ENCODE measurements at places on chromosomes 2 and 18.
A peak's percentile ranks its signal among the peaks of the same experiment; 100 is the strongest.

- DNase-seq, result no peak
Observed at GRCh38 chr2:129702416-129703176, 276.9 kb upstream of the RAB6C start.

- DNase-seq, result no peak
Observed at GRCh38 chr18:54900290-54900689, 59.0 kb downstream of the CCDC68 start.

DNA sequence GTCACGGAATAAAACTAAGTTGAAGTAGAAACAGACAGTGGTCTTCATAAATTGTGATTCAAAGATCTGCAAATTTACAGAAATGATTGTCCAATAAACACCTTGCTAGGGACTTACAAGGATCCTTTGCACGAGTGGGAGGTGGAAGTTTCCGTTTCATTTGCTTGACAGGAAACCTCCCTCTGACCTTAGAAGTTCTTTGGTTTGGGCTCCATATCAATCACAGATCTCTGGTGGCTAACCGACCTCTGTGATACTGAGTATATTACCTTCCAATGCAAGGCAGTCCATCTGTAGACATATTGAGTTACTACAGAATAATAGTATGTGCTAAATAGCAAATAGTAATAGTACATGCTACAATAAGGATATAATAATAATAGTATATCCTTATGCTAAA lies 33.7 kb upstream of the RNF152 start:
- DNase-seq, result no peak

DNA sequence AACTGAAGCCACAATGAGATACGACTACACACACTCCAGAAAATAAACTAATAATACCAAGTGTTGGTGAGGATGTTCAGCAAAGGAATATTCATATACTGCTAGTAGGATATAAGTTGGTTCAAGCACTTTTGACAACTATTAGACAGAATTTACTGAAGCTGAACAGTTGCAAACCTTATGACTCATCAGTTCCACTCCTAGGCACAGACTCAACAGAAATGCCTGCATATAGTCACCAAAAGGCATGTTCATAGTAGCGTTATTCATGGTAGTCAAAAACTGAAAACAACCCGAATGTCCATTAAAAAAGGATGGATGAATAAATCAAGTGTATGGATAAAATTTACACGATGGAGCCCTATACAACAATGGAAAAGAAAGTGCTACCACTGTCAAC lies 232.0 kb downstream of the ANAPC1 start:
- DNase-seq, result no peak

DNA sequence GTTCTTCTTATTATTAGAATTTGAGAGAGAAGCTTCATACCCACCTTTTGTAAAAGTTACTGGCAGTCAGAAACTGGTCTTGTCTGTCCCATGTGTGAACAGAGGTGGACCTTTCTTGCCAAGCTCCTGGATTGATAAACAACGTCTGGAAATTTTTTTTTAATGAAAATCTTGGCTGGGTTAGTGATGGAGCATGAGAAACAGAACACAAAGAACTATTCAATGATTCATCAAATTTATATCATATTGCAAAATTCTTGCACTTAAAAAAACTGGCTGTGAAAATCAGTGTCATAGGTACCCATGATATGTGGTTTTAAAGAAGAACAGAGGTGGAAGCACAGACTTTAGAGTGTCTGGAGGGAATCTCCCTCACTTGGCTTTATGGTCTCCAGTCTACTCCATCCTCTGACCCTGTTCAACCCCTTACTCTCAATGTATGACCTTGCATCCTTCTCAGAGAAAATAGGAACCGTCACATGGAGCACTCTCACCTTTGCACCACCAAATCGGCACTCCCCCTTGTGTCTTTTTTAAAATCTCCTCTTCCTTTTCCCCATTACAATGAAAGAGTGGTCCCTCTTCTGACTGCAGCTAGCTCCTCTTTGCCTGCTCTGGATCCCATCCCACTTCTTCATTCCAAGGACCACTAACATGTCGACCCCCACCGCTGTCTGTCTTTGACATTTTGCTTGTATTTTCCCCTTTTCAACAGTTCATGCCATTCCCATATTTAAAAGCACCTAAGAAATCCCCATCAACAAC lies 58.2 kb downstream of the COPS8 start:
- no peak for DNase-seq

GRCh38 chr2:238338710-238339394 lies 18.5 kb downstream of the TRAF3IP1 start:
- no peak for DNase-seq

GRCh38 chr2:180122874-180123273 lies 115.8 kb upstream of the CWC22 start:
- DNase-seq, result no peak

GRCh38 chr2:41878716-41879234 lies 169.0 kb upstream of the PKDCC start:
- no peak for DNase-seq

- DNase-seq, result no peak
Observed at GRCh38 chr2:78701546-78701945, 324.0 kb upstream of the REG3G start.

GRCh38 chr18:23363865-23364570 lies 89.1 kb upstream of the RIOK3 start:
- no peak for DNase-seq

DNA sequence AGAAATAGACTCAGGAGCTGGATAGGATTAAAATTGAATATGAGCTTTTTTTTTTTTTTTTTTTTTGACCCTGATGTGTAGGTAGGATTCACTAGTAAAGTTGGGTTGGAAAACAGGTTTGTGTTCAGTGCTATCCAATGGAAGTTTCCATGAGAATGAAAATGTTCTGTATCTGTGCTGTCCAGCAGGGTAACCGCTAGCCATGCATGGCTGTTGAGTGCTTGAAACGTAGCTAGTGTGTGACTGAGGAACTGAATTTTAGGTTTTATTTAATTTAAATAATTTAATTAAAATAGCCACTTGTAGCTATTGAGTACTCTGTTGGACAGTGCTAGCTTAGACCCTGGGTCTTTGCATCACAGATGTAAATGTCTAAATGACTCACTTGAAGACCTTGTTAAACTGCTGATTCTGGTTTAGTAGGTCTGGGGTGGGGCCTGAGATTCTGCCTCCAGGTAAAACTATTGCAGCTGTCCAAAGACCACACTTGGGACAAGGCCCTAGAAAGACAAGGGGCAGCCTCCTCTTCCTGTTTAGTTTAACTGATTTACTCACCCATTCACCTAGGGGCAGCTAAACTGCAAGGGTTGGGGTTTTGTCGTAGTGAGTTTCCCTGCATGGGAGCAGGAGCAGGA lies 84.7 kb upstream of the STON1 start:
- DNase-seq, result no peak

- no peak for DNase-seq
Observed at GRCh38 chr2:96870626-96871255, 861 bp upstream of the SEMA4C start.

DNA sequence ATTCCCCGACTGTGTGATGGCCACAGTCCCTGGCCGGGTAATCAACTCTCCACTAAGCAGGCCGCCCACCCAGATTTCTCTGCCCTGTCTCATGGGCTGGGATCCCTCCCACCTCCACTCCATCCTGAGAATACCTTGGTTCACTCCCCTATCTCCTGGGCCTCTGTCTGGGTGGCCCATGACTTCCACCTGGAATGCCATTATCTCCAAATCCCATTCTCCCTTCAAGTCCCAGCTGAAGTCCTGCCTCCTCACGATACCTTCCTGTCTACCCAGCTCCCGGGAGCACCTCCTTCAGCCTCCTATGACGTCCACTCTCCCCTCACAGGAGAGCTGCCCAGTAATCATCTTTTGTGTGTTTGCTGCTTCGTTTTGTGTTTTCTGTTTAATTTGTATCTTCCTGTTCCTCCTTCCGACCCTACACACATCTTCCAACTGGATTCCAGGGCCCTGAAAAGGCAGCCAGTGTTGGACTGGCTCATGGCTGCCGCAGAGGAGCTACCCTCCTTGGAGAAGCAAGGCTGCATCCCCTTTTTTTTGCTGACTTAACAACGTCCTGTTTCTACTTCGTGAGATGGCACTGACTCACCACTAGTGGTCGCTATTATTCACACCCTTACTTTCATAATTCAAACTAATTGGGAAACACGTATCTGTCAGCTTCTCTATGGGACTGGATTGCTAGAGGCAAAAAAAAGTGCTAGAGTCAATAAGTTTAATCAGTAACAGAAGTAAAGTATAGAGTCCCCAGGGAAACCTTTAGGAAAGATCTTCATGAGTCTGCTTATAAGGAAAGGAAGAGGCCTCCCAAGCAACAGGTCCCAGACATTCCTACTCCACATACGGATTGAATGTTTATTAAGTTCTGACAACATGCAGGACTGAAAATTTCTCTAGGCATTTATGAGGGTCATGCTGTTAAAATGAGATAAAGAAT lies 171.9 kb upstream of the GATA6 start:
- no peak for DNase-seq

DNA sequence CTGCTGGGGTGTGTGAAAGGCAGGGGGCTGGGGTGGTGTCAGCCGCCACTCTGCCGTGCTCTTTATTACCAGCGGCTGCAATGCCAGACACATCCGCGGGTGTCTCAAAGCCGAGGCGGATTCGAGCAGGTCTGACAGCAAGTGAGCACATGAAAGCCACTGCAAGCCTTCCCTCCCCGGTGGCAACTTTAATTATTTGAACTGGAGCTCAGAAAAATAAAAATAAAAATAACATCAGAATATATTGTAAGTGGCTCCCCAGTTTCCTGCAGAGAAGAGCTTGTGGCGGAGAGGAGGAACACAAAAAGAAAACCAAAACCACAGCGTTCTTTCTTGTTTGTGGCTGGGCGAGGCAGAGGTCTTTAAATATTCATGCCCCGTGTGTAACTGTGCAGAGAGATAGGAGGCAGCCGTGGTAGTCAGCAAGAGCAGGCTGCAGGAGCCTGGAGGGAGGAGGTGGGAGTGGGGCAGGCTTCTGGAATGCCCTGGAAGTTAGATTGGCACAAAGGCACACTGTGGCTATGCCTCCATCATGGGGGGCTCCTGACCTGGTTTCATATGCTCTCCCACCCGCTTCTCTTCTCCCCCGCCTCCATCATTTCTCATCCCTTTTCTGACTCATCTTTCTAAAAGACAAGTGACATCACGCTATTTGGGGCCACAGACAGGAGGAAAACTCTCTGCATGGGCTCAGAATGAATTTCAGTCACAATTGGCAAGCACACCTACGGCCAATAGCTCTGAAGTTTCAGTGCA lies 199.8 kb downstream of the CLIP4 start:
- DNase-seq, result no peak

DNA sequence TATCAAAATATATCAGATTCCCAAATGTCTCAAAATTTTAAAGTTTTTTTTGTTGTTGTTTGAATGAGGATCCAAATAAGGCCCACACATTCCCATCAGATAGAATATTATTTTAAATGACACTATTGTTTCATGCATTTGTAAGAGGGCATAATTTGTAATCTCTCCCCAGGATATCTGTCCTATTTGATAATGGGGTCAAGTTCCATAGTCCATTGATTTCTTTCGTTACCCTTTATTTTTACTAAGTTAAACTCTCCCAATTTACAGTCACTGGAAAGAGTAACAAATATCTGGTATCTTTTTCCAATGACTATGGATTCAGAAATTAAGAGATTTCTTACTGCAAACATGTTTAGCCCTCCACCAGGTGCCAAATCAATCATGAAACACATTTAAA lies 32.4 kb downstream of the INO80C start:
- DNase-seq, result no peak

DNA sequence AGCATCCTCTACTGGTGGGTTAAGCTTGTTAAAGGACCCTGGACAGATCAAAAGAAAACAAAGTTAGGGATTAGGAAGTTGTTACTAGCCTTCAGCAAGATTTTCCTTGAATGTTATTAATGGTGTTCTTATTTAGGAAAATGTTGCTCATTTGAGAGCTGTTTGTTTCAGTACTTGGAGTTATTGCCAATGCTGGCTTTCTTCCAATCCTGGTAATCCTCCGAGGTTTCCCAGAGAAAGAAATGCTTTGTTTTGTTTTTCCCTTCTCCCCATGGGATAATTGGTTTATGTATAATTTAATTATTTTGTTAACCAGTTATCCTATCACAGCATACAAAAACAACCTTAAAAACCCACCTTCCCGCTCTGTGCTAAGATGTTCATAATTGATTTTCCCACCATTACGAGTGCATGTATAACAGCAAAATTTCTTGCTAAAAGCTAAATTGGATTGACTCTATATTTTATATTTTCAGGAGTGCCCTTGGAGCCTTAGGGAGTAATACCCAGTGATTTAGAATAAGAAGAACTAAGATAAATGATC lies 79.8 kb downstream of the MGAT5 start:
- DNase-seq, result no peak

DNA sequence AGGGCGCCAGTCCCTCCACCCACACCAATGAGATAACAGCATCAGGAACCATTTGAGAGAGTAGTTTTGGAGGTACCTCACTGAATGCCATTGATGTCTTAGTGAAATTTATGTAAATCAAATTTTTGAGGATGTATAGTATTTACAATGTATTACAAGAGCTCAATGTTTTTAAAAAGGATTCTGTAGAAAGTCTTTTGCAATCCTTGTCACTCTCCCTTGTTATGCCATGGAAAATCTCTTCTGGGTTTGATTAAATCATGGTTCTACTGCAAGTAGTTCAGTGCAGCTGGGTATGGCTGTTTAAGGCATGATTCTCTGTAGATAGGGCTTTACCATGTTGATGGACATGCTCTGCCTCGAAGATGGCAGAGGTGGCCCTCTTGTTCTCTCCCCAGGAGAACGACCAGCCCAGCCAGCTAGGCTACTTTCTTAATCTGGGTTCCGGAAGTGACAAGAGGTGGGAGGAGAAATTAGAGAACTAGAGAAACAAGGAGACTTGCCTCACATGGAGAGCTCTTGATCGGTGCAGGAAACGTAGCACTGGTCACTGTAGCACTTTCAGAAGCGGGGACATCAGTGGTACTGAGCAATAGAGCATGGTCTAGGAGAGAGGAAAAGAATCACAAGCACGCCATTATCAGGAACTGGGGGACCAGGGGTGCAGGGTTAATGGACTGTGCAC lies 202.7 kb downstream of the CLIP4 start:
- no peak for DNase-seq

- DNase-seq, result no peak
Observed at GRCh38 chr2:48527226-48527885, 2.6 kb upstream of the STON1 start.

DNA sequence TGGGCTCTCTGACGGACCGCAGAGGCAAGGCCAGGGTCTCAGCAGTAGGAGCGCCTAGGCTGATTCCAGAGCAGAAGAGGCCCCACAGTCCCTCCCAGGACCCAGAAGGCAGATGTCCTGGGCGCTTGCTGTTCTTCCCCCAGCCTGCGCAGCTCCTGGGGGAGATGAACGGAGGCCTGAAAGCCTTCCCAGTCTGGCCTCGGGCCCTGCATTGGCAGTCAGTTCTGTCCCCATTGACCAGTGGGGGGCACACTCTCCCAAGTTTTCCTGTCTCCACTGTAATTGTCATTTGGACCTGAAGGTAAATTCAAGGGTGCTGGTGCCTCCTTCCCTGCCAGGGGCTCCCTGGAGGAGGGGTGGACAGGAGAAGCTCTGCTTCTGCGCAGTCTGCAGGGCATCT lies 345.7 kb downstream of the CYP26B1 start:
- peak; percentile 53 for DNase-seq

GRCh38 chr18:76275727-76276313 lies 219.2 kb downstream of the ZNF516 start:
- no peak for DNase-seq

- DNase-seq, result no peak
Observed at GRCh38 chr2:120854014-120854620, 118.4 kb downstream of the GLI2 start.

- peak; percentile 46 for DNase-seq
Observed at GRCh38 chr2:57720728-57721627, 325.6 kb upstream of the VRK2 start.
